Urinary bladder (tissue), 4 donors: ENCODE measurements at places on chromosomes 6 and 20. TPM values are rescaled to one million over a fixed set of nuclear protein-coding genes. Genes with fewer than 3 reads are reported as not detected.

RAET1E gene
- 0.74 TPM for total RNA-seq

PNLDC1 gene
- not detected for total RNA-seq

HLA-DRB5 gene
- total RNA-seq = 3.8 TPM

GNMT gene
- total RNA-seq = 0.42 TPM

CLPSL2 gene
- total RNA-seq = not detected

ARFGEF3 gene
- total RNA-seq = 9.6 TPM

COL19A1 gene
- total RNA-seq = 29.4 TPM
